Testis (tissue), 5 donors: ENCODE measurements at places on chromosomes 3 and 15. TPM values are rescaled to one million over a fixed set of nuclear protein-coding genes. Genes with fewer than 3 reads are reported as not detected.
A peak's percentile ranks its signal among the peaks of the same experiment; 100 is the strongest.

Gene TMCO5A
- 129 TPM for total RNA-seq

DNA sequence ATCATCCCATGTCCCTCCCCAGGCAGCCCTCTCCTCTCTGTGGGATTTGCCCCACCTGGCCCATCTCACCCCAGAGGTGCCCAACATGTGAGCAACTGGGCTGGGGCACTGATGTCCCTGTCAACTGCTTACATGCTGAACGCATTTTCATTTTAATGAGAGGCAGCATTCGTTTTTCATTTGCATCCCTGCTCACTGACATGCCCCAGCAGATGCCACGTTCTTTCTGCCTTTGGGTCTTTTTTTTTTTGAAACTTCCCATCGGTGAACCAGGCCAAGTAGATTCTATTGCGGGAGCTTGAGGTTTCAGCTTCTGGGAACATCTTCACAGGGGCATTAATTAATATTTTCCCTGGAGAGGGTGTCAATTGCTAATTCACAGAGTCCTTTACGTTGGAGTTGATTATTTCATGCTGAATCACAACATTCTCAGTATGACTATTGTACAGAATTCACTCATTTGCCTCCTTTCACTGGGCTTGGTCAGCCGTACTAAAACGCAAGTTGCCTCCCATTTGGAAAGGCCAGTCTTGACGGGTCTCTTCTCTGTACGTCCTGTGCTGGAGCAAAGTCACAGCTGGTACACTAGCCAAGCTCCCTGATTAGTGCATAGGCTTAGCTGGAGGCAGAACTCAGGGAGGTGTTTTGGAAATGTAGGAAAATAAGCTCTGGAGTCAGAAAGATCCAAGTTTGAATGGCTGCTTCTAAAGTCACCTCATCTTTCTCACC lies 69.8 kb downstream of the CHRNA7 start:
- DNase-seq: no peak

GRCh38 chr15:91113030-91113429 lies 13.0 kb downstream of the SV2B start:
- DNase-seq: no peak

DNA sequence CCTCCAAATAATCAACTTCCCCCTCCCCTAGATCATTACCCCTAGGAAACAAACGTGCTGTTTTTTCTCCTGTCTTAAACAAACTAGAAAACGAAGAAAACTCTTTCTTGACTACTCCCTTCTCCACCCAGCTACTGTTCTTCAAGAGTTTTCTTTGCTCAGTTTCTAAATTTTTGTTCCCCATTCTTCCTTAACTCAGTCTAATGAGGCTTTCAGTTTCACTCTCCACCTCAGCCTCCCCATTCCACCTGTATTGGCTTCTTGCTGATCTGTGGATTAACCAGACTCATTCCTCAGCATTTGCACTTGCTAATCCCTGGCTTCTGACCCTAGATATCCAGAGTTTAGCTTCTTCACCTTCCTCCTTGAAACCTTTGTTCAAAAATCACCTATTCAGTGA lies 26.8 kb downstream of the SERPINI1 start:
- DNase-seq: no peak

DNA sequence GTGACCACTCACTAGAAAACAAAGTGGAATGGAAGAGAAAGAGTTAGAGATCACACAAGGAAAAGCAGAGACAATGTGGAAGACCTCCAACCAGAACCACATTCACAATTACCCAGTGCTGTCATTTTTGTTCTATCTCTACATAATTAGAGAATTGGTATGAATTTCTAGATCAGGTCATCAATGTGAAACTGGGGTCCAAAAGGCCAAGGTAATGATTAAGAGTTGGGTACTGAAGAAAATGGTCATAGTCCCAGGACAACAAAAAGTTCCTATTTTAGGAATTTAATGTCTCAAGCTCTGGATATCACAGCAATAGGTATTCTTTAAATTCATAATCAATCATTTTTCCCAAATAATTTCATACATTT lies 84.7 kb upstream of the PPIB start:
- DNase-seq: no peak

- no peak for DNase-seq
These were observed 202.8 kb upstream of the UBE2E2 start for GRCh38 chr3:23000371-23000770.

DNA sequence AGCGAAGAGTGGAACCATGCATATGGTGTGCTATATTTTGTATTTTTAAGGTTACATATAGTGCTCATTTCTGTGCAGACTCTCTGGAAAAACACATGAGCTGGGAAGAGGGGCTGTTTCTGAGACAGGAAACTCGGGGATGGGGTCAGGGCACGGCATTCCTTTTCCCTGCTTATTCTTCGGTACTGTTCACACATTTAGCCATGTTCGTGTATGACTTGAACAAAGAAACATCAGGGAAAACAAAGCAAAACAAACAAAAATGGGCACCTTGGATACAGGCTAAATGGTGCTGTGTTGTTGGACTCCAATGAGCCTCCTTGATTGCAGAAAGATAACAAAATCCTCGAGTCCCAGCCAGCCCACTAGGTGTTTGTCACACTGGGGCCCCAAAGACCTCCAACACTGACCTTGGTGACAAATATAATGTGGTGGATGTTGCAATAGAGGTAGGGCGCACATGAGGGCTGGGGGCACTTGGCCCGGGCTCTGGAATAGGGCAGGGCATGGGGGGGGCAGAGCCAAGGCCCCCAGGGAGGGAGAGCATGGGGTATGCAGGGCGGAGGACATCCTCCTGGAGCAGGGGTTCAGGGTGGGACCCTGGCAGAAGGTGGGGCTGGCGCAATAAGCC lies 19.3 kb downstream of the DNASE1L3 start:
- DNase-seq: no peak

- peak; percentile 2 for DNase-seq
These were observed 23.7 kb downstream of the ESYT3 start for GRCh38 chr3:138457863-138458735.

DNA sequence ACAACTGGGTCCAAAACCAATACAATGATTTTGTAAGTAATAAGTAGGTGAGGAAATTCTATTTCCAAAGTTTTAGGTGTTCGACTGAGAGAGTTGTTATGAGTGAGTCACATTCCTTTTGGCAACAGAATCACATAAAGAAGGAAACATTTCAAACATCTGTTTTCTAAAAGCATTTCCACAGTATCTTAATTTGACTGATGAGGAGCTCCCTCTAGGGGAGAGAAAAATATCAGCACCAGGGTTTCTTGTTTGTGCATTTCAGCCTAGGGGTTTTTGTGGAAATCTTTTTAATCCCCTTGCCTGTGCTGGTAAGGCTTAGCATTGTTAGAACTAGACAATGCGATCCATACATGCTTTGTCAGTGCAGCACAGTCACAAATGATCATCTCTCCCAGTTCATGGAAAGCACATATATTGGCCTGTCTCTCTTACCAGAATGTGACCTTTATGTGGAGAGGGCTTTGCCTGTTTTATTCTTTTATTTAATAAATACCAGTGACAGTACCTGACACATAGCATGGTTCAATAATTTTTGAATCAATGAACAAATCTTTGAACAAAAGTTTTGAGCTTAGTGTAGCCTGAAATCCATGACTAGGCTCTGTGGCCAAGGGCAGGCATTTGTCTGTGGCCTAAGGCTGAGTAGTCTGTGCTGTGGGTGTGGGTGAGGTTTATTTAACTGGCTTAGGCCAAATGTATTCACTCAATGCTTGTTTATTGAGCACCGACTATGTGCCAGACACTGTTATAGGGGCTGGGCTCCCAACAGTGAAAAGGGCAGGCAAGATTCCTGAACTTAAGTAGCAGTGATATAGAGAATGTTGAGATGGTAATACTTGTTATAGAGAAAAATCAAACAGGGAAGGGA lies 21.1 kb upstream of the IQCF6 start:
- DNase-seq: peak; percentile 21

GRCh38 chr3:66561367-66561766 lies 60.5 kb upstream of the LRIG1 start:
- no peak for DNase-seq
